ENCODE measurements at places on chromosomes 6 and 20. TPM values are rescaled to one million over a fixed set of nuclear protein-coding genes. Genes with fewer than 3 reads are reported as not detected.

DNA sequence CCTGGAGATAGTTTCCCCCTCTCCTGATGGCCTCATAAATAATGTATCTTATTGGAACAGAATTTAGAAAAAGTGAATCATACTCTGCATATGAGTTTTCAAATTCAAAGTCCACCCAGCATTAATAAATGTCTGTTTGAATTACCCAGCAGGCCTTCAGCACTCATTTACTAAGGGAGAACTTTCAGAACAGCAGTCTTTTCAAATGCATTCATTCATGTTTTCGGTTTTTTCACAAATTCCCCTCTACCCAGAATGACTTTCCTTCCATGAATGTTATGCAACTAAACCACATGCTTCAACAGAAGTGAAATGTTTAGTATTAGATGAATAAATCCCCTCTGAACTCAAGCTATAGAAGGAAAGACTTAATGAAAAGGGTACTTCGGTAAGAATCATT is 92.4 kb downstream of the RTN4IP1 start:
- no peak for DNase-seq

Gene LIME1
- 15.2 TPM for total RNA-seq

Gene TRIM38
- total RNA-seq = 4.4 TPM

- DNase-seq = no peak
These were observed 90.4 kb upstream of the FOXP4 start for GRCh38 chr6:41455818-41456217.

DNA sequence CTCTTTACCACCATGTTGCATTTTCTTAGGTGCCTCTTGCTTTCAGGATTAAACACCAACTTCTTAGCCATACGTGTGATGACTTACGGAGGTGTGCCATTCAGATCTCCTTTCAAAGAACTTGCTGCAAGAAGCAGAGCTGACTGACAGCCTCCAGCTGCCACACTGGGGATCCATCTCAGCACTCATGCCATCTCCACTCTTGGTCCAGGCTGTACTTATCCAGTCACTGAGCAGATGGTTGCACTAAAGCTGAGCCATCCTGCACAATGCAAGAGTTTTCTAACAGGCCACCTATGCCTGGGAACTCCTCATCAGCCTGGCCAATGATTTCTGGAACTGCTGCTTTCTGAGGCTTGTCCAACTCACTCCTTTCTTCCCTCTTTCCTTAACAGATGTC is 31.4 kb upstream of the KIF6 start:
- no peak for DNase-seq

All from Panc1 (cell line).